T-helper 2 cell (primary cell): ENCODE measurements at places on chromosomes 3 and 15.

GRCh38 chr3:139202226-139202958 is 141.4 kb upstream of the MRPS22 start:
- DNase-seq = peak; percentile 85

GRCh38 chr15:49315391-49315823 is 107.6 kb upstream of the FGF7 start:
- no peak for DNase-seq

DNA sequence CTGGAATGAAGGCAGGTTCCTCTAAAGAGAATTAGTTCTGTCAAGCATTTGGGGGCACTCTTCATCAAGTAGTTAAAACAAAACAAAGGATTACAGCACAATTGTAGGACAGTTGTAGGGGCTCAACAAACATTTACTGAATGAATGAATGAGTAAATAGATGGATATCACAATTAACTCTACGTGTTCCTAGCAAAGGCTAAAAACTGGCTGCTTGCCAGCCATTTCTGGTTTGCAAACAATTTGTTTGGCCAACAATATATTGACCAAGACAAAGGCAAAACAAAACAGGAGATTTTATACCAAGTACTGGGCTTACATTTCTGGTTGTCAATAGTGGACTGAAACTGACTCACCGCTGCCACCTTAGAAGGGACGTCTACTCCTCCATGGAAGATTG is 116.8 kb downstream of the ZNF280D start:
- no peak for DNase-seq

DNA sequence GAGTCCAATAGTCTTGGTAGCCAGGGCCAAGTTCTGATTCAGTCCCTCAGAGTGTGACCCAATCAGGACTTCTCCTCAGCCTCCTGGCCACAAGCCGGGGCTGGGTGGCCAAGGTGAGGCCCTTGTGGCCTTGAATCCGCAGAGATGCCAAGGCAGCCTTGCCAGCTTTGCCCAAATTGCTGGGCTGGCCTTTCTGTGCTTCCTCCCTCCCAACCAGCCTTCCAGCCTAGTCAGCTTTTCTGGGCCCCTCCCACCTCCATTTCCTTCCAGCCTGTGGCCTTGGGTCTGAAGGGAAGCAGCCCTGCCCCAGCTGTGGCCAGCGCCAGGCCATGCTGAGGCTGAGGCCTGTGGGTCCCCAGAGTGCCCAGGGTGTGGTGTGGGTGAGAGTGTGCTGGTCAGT is 34.3 kb upstream of the ANKDD1A start:
- DNase-seq = peak; percentile 13

DNA sequence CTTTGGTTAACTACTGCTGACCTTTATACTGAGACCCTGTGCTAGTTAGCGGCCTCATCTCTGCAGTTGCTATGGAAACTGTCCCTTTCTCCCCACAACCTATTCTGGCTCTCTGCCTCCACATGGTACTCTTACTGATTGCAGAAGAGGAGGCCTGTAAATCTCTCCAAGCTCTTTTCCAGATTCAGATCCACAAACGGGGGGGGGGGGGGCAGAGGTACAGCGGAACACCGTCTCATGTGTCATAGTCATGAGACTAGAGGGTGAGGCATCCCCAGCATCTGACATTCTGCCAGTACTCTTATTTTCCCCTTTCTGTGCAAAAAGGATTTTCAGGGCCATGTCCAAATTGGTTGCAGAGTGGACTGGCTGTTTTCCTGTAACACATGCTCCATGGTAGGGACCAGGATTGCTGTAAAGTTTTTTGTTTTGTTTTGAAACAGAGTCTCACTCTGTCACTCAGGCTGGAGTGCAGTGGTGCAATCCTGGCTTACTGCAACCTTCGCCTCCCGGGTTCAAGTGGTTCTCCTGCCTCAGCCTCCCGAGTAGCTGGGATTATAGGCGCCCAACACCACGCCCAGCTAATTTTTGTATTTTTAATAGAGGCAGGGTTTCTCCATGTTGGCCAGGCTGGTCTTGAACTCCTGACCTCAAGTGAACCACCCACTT is 8.3 kb upstream of the MAP1A start:
- no peak for DNase-seq

GRCh38 chr3:142628801-142629200 is 32.6 kb downstream of the PLS1 start:
- no peak for DNase-seq

GRCh38 chr3:112671930-112672715 is 31.2 kb upstream of the CCDC80 start:
- peak; percentile 39 for DNase-seq

DNA sequence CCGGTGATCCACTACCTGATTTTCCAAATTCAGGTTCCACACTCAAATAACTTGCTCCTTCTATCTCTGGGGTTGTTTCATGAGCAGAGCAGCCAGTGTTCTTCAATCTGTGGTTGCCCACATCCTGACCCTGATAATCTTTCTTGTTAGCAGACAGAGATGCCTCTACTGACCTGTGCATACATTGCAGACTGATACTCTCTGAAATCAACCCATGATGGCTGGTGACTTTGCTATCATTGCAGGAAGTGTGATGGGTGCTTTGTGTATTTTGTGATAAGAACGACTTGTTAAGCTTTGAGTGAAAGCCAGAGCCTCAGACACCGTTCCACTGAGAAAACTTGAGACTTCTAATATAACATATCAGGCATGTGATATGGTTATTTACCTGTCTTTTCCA is 39.9 kb downstream of the GATM start:
- DNase-seq = no peak

GRCh38 chr3:52794612-52795099 is at the start of gene ITIH3:
ITIH3 (plus strand) TSS chr3:52794796; CDS start chr3:52794804, 8 bp downstream.
- DNase-seq = no peak

GRCh38 chr3:40398346-40398745 is 11.4 kb downstream of the ENTPD3 start:
- DNase-seq = no peak

DNA sequence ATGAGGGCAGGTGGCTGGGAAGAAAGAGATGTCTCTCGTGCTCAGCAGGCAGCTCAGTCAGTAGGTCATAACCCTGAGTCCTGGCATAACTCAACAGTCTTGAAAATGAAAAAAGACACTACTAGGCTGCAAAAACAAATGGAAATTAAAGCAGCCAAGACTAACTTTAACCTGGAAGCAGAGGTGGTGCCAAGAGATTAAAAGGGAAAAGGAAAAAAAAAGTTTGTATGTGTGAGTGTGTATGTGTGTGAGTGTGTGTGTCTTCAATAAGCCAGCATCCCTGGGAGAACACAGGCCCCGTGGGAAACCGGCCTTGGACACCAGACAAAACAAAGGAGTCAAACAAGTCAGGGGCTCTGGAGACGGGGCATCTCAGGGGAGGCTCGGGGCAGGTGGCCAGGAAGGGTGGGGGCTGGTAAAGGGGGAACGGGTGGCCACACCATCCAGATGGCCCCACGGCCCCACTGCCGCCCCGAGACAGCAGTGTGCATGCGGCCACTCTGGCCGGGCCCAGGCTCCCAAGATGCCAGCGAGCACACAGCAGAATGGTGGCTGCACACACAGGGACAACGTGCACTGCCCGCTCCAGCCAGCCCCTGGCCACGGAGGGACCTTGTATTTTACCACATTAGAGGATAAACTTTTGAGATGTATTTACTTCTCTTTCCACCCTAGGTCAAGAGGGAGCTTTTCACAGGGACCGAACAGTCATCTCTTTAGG is 23.8 kb downstream of the CYFIP1 start:
- no peak for DNase-seq

DNA sequence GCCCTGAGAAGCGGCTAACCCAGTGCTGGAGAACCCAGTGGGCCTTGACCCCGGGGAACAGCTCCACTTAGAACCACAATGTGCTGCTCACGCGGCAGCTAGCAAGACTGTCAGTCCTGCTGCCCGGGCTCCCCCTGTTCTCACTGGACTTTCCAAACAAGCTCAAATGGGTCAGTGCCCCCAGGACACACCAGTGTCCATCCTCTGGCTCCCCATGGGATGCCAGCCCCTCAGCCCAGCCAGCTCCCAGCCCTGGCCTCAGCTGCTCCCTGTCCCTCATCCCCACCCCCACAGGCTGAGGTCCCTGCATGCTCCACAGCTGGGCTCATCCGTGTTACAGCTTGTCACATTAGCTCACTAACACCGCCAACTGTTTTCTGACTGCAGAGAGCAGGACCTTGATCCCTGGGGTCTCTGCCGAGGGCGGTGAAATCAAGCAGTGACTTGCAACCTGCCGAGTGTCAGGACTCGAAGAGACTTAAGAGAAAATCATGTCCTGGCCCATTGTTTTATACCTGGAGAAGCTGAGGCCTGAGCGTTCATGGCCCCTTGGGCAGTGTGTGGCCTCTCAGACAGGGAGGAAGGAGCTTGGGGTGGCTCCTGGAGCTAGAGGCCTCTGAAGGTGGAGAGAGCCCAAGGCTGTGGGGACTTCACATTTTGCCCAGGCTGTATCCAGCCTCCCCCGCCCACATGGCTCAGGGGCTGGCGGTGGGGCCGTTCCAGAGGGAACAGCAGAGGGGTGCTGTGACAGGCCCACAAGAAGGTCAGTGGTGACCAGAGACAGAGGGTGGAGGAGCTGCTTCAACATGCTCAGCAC is 157.5 kb downstream of the MEGF11 start:
- no peak for DNase-seq
